Esophagus squamous epithelium (tissue), 5 donors: ENCODE measurements at places on chromosomes 5 and 9.

- no peak for DNase-seq
Observed at GRCh38 chr5:134437847-134438581, 26.3 kb upstream of the CDKN2AIPNL start.

GRCh38 chr5:80206282-80206681, 49.6 kb downstream of the SERINC5 start:
- DNase-seq, result no peak

DNA sequence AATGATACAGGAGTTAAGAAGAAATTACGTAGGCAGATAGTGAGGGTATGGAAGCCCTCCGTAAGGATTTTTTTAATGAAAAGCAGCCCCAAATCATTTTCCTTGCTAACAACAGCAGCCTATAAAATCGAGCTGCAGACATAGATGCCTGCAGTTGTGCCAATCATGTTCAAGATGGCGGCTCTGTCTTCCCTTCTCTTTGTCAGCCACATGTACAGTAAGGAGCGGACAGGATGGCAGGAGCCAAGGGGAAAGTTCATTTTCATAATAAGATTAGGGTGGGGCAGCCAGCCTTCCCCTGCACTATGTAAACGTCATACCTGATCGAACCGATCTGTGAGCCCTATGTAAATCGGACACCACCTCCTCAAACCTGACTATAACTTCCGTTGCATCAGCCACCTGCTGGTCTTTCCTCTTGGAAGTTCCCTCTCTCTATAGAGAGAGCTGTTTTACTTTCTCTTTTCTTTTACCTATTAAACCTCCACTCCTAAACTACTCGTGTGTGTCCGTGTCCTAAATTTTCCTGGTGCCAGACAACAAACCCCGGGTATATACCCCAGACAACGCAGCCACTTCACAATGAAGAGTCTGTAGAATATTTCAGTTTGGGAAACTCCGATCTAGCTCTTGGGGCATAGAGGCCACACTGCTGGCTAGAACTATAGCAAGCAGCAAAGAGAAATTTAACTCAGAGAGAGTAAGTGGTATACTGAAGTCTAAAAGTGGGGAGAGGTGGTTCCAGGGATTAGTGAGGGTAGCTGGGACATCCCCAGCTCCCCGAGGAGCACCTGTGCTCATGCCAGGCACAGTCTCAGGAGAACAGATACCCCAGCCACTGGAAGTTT, 20.8 kb upstream of the SLC24A2 start:
- DNase-seq, result no peak

- no peak for DNase-seq
Observed at GRCh38 chr5:127041571-127041970, 11.2 kb upstream of the MARCHF3 start.

- no peak for DNase-seq
Observed at GRCh38 chr5:12320331-12320730, 416.1 kb upstream of the CTNND2 start.

GRCh38 chr9:73149371-73150067, 2.1 kb upstream of the ANXA1 start:
- no peak for DNase-seq

DNA sequence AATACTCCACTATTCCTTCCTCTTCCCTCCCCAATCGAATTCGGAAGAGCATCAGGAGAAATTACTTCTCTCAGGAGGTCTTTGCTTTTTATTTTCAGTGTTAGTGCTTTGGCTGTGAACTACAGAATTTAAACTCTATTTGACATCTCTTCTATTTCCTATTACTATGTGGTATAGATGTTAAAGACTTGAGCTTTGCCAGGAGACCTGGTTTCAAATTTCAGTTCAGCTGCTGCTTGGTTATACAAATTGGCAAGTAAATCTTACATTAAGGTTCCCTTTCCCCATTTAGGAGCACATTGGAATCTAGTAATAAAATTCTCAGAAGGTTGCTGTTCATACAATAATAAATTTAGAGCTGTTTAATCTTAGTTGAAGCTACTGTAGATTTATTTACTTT, 13.1 kb downstream of the UHRF2 start:
- DNase-seq, result no peak

DNA sequence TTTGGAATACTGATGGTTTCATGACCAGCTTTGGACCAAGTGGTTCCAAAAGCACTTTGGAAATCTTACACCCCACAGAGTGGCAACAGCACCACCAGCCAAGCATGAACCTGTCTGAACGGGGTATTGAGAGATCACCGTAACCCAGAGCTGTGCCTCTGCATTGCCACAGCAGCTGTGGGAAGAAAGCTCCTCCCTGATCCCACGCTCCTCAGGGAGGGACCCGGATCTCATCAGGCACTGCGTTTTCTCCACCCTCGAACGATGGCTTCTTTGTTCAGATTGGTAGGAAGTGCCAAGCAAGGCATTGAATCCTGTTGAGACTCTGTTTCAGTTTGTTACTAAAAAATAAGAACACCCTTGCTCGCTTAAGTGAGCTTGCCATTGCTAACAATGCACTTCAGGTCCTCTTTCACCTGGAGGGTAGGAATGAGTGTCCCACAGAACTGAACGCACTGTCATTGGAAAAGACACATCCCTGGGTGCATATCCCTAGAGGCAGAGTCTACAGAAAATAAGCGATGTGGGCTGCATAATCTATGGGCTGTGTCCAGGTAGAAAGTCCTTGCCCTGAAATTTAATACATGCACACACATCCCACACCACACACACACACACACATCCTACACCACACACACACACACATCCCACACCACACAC, 118.0 kb upstream of the ICE1 start:
- DNase-seq, result no peak

- DNase-seq, result no peak
Observed at GRCh38 chr9:32574858-32575257, 1.9 kb upstream of the NDUFB6 start.

- no peak for DNase-seq
Observed at GRCh38 chr9:123407217-123407851, 51.3 kb downstream of the CRB2 start.
